ENCODE measurements at places on chromosomes 2 and 18.

GRCh38 chr2:188813857-188814256 is 160.3 kb upstream of the COL3A1 start:
- DNase-seq = no peak

DNA sequence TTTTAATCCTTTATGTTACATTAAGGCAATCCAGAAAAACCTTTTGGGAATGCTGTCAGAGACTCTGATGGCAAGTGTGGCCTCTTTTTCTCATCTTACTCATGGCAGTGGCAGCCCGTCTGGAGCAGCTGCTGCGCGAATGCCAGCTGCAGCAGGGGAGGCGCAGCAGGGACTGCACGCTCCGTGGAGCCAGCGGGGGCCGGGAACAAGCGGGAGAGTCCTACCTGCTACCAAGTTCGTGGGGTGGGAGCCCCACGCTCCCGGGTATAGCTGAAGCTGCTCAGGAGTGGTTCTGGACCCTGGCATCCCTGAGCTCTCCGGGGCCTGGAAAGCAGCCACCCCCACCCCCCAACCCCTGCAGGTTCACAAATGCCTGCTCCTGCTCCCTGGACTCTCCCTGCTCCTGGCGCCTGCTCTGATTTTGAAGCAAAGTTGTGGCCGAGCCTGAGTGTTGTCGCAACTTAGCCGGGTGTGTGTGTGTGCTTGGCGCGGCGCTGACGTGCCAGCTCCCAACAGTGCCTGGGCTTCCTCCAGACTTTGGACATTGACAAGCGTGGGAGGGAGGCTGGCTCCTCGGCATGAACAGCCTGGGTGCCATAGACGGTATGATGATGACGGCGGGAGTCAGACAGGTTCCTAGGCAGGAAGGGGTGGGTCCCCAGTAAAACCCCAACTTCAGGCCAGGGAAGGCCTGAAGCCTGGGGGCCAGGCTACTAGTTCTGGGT is 21.7 kb downstream of the TMX3 start:
- DNase-seq = no peak

DNA sequence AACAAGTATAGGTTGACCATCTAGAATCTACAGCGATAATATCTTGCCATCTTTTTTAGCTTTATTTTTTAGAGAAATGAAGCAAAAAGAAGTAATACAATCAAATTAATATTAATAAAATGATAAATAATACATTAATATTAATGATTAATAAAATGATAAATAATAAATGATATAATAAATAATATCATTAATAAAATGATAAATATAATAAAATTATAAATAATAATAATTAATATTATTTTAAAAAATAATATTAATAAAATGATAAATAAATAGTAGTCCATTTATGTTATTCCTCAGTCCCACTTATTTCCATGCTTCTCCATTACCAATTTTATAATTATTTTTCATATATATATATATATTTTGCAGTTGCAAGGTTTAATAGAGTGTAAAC is 3.2 kb upstream of the REG3A start:
- no peak for DNase-seq

GRCh38 chr18:4672162-4672561 is 217.1 kb upstream of the DLGAP1 start:
- no peak for DNase-seq

DNA sequence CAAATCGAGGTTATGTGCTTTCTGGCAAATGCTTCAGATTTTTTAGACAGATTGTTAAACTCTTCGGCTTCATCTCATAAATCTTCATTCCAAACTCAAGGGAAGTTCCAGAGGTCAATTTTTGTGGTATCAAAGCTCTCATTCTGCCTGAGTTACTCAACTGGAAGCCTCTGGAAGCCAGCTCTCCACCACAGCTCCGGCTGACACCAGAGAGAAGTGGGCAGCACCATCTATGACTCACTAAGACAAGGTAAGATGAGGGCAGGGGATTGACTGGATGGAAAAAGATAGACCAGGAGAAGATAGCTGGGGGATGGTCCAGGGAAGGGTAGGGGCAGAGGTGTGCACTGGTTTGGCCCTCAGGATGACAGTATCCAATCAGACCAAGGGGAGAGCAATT is 137.3 kb upstream of the HNRNPA3 start:
- DNase-seq = no peak

- peak; percentile 1 for DNase-seq
These were observed 203.5 kb downstream of the NDUFA10 start for GRCh38 chr2:239821694-239822075.

- DNase-seq = peak; percentile 90
These were observed 2.4 kb downstream of the CFLAR start for GRCh38 chr2:201118121-201118960.

DNA sequence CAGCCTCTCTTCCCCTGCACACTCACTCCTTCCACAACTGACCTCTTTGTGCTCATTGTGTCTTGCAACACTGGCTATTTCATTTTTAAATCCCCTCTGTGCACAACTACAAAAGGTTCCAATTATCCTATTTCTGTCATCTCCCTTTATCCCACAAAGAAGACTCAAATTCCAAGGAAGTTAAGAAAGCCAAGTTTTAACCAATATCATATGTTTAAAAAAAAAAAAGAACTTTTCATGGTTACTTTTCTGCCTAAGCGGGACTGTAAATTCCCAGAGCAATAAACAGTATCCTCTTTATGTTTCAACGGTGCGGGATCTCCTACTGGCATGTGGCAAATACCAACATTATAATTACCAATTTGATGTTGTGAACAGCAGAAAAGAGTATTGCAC is 83.8 kb downstream of the DOCK10 start:
- DNase-seq = no peak

All from activated CD4-positive, alpha-beta memory T cell treated with anti-CD3 and anti-CD28 coated beads, Interleukin-2, amount 10 ng/mL, durations not matched to agents 7 days and 5 days (primary cell).